ENCODE measurements at places on chromosomes 3 and 15. TPM values are rescaled to one million over a fixed set of nuclear protein-coding genes. Genes with fewer than 3 reads are reported as not detected.

GRCh38 chr3:175146258-175146657 is 287.1 kb downstream of the NAALADL2 start:
- DNase-seq = no peak

GRCh38 chr15:84782346-84782745 is 34.0 kb downstream of the ZNF592 start:
- no peak for DNase-seq

DNA sequence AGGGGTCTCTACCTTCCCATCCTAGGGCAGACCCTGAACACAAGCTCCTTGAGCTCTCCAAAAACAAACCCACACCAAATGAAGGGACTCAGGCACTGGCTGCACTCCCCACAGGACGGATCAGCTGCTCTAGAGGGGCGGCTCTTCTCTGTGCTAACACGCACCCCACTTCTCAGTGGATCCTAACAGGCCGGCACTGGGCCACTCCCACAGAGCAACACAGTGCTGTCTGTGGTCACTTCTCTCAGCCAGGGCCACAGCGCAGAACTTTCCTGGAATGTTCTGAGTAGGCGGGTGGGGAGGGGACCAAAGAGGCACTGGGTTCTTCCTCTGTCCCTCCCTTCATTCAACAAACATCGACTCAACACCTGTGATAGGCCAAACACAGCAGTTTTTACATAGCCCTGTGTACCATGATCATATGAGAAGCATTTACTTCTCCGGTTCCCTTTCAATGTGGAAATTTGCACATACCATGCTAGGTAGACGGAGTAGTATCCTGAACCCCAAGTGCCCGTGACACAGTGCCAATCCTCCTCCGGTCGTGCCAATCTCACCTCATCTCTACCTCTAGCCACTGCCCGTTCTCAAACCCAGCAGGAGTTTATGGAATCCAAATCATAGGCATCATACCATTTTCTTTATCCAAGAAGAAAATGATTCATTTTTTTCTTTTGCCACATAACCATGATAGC is 98.1 kb downstream of the LRIG1 start:
- no peak for DNase-seq

SPINK8 gene
- total RNA-seq = not detected

LNP1 gene
- 7.9 TPM for total RNA-seq

All from cerebellum (tissue), 4 donors.